ENCODE measurements at places on chromosomes 6 and 20.

DNA sequence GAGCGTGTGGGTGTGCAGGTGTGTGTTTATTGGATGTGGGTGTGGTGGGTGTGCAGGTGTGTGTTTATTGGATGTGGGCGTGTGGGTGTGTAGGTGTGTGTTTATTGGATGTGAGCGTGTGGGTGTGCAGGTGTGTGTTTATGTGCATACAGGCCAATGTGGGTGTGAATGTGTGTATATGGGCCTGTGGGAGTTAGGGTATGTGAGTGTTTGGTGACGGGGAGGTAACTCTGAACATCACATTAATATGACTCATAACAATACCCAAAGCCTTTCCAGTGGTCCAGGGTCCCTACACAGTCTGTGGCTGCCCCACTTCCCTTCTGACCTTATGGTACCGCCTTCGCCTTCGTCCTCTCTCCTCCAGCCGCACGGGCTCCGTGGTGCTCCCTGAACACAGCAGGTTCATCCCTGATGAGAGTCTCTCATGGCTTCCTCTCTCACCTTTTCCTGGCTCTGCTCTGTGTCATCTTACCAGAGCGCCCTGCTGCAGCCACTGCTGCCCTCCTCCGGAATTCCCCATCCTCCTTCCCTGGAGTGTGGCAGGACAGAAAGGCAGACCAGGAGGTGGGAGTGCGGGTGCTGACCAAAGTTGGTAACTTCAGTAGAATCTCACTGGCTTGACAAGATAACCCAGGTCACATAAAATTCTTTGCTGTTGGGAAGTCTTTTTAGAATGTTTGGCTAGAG, 80.0 kb downstream of the SLC2A10 start:
- no peak for DNase-seq

DNA sequence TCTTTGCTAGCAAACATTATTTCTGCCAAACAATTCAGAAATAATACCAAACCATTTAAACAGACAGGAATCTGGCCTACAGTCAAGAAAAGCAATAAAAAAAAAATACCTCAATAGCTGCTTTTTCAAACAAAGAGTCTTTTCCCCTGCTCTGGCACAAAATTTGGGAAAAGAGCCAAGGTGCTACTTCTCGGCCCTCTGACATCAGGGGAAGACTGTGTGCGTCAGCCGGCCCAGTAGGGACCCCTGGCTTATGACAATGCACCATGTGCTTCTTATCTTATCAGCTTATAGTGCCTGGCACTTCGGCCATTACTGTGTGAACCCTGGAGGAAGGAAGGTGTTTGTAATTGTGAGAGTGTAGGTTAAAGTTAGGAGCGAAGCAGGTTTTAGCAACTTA, 89.4 kb downstream of the PDE10A start:
- DNase-seq: no peak

- DNase-seq: no peak
Measured at GRCh38 chr6:107600936-107601335, 111.0 kb downstream of the SOBP start.

GRCh38 chr6:127436578-127437110, 22.5 kb downstream of the KIAA0408 start:
- no peak for DNase-seq

- DNase-seq: peak; percentile 87
Measured at GRCh38 chr6:157873735-157874344, 50.8 kb downstream of the SNX9 start.

- no peak for DNase-seq
Measured at GRCh38 chr6:17972978-17973622, 14.3 kb downstream of the KIF13A start.

DNA sequence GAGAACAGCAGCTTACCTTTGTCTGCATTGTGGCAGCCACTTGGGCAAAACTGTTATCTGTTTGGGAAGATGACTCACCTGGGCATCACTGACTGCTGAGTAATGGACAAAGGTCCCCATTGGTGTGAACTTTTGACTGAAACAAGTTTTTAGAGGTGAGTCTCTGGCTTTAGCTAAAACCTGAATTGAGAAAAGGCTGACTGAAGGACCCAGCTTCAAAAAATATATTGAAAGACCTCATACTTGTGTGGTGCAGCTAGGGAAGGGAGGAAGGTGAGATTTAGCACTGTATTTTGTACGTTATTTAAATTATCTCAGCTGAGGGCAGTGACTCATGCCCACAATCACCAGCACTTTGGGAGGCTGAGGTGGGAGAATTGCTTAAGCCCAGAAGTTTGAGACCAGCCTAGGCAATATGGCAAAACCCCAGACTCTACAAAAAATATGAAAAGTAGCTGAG, 4.5 kb upstream of the CITED2 start:
- no peak for DNase-seq

- peak; percentile 25 for DNase-seq
Measured at GRCh38 chr6:92810913-92811312, 608.4 kb downstream of the EPHA7 start.

DNA sequence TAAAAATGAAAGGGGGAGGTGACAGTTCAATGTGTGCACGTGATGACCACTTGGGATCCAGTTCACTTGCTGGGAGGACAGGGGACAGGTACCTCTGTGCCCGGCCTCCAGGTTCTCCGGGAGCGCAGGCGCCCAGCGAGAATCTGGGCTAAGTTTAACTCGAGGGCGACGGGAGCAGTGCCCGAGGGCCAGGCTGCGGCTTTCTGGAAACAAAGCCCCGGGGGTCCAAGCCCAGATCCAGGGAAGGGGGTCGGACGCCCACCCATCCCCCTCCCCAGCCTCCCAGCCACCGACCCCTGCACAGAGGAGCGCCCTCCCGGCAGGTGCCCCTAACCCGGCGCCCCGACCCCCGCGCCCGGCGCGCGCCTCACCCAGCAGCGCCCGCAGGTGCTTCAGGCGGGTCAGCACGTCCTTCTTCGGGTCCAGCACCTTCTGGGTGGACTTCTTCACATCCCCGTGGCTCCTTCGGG, 405 bp downstream of the RALGAPA2 start:
- no peak for DNase-seq

GRCh38 chr6:135540207-135540840, 42.8 kb upstream of the AHI1 start:
- no peak for DNase-seq

GRCh38 chr6:146957181-146958093, 246.8 kb upstream of the STXBP5 start:
- DNase-seq: no peak

DNA sequence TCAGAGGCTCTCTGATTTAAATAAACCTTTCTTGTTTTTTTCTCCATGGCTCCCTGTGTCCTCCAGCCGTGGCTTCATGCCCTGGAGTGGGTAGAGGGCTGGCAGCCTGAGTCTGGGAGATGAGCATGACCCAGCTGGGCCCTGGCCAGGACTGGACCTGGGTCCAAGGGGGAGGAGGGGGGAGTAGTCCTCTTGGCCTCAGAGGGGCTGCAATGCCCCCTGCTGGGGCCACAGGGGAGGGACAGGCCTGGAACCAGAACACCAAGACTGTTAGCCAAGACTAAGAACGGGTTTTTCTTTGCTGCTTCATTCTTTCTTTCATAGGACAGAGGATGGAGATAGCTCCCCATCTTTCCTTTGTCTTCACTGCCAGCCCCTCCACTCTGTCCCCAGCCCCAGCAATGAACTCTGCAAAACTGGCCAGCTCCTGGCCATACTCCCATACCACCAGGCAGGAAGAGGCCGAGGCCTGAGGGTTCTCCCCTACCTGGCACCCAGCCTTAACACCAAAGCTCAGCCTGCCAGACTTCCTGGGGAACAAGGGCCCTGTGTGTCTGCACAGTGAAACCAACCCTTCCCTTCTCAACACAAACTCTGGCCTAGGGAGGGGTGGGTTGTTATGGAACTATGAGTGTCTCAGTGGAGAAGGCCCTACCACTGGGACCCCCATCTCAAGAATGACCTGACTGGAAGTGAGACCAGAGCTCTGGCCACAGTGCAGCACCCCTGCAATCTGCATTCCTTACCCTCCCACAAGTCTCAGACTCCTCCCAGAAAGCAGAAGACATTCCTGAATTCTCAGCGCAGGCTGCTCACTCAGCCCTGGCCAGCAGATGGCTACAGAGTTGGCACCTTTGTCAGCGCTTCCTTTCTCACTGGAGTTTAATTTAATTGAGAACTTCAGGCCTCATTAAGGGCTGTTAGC, 11.0 kb downstream of the SLC29A1 start:
- DNase-seq: peak; percentile 57

DNA sequence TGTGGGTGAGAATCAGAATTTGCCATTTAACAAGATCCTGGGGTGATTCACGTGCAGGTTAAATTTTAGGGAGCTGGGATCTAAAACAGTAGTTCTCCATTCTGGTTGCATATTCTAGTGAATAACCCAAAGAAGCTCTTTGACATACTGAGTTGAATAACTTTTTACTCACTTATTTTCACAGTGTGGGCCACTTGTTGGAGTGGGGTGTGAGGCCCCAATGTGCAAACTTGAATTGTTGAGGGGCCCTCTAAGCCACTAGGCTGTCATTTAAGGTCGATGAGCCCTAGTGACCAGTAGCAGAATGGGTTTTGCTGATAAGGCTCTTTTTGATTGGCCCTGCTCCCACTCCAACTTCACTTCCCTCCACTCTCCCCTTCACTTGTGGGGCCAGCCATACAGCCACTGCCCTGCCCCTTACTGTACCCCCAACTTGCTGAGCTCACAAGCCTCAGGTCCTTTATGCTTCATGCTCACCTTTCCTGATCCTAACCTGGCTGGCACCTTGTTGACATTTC, 33.6 kb upstream of the RIPOR2 start:
- DNase-seq: no peak

- peak; percentile 39 for DNase-seq
Measured at GRCh38 chr6:107820338-107821261, 3.5 kb downstream of the SCML4 start.

GRCh38 chr6:20386218-20386617, 15.5 kb upstream of the E2F3 start:
- no peak for DNase-seq

DNA sequence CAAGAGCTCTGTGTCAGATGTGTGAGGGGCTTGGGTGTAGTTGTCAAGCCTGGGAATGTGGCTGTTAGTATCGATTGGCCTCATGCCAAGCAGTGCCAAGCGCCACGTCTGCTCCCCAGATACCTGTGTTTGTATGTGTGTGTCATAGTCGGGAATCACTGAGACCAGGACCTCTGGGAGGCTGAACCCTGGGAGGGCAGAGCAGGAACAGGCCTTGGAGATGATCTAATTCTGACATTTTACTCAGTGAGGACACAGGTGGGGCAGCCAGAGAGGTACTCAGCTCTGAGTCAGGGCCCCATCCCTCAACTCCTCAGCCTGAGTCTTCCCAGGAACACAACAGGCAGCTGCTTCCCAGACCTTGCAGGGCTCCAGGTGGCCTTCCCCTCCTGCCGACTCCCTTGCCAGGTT, 51.2 kb upstream of the FANCE start:
- no peak for DNase-seq
